ENCODE measurements at places on chromosomes 13 and 19. TPM values are rescaled to one million over a fixed set of nuclear protein-coding genes. Genes with fewer than 3 reads are reported as not detected.

The SHC2 gene
- total RNA-seq: not detected

The ZNF420 gene
- total RNA-seq: 13.3 TPM

The C19orf81 gene
- total RNA-seq: 0.44 TPM

The KLK14 gene
- 0.21 TPM for total RNA-seq

The ZNF813 gene
- 5.7 TPM for total RNA-seq

The KLK4 gene
- not detected for total RNA-seq

The SULT2A1 gene
- not detected for total RNA-seq

The THOP1 gene
- total RNA-seq: 189 TPM

The KRTDAP gene
- total RNA-seq: not detected
